Nucleus accumbens (tissue), 56 donors: ENCODE measurements at places on chromosomes 2 and 18.

DNA sequence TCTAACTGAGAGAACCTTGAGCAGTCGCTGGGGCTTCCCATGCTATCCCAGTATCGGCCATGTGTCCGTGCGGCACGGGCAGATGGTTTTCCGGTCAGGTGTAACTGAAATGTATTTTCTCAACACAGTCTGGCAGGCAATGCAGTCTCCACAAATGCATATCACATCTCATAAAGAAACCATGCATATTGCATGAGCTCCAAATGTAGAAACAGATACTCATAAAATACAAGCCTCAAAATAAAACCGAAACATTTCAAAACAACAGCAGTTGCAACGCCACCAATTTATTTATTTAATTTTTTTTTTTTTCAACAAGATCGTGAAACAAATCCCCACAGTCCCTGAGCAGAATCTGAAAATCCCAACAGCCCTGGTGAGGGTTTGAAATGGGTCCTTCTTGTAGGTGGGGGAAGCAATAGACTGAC, 299.4 kb downstream of the LPIN1 start:
- DNase-seq = no peak

- no peak for DNase-seq
Measured at GRCh38 chr18:43389163-43389562, 111.9 kb upstream of the SYT4 start.

DNA sequence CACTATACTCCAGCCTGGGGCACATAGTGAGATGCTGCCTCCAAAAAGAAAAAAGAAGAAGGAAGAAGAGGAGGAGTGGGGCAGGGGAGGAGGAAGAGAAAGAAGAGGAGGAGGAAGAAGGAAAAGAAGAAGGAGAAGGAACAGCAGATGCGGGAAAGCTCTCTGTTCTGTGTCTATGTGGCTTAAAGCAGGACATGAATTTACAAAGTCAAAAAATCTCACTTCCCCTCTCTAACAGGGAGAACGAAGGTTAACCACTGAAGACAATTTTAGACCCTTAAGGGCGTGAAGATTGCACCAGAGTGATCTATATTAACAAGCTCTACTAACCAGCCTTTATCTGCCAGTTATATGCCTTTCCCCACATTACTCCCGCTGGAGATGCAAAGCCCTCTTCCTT, 258.9 kb downstream of the METTL4 start:
- DNase-seq = no peak

GRCh38 chr18:63511285-63511684, 30.9 kb upstream of the SERPINB12 start:
- DNase-seq = no peak
